ENCODE measurements at places on chromosomes 3 and 15.
A peak's percentile ranks its signal among the peaks of the same experiment; 100 is the strongest.

- DNase-seq, result no peak
These were observed 13.6 kb downstream of the RPAP1 start for GRCh38 chr15:41530363-41530956.

DNA sequence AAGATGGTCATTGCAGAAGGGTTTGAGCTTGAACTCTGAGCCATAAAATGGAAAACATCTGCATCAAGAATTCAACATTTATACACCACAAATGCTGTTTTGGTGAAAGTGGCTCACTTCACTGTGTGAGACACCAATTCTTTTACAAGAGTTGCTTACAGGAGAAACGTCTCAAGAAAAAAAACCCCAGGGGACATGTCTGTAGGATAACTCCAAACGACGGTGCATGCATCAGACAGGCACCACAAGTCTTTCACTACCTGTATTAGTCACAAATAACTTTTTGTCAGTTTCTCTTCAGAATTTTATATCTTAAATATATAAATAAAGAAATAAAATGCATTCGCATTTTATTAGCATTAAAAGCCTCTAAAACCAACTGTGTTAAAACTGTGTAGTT lies 164.3 kb downstream of the EFHB start:
- no peak for DNase-seq

DNA sequence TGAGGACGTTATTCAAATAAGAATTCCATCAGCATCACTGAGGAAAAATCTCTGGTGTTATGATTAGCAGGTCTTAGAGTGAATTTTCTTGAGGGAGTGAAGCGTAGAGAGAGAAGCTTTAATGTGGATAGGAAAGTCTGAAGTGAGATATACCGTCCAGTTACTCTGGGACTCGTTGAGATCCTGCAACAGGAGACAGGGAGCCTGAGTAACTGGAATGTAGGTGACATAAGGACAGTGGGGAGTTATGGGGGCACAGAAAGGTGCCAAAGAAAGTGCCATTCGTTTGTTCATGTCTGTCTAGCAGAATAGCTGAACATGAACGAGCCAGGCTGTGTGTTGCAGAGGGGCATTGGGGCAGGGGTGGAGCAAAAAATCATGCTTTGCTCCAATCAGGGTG lies 9.4 kb upstream of the BUB1B start:
- no peak for DNase-seq

DNA sequence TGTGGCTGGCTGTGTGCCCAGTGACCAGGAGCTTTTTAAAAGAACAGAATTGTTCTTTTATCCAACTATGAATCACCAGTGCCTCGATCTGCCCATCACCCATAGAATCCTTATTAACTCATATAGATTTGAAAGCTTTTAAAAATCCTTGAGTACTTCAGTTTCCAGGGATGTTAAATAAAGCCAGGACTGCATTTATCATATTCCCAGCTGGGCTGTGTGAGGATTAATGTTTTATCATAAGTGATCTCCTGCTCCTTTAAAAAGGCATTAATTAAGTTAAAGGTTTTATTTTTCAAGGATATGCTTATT lies 234.0 kb downstream of the MYRIP start:
- no peak for DNase-seq

DNA sequence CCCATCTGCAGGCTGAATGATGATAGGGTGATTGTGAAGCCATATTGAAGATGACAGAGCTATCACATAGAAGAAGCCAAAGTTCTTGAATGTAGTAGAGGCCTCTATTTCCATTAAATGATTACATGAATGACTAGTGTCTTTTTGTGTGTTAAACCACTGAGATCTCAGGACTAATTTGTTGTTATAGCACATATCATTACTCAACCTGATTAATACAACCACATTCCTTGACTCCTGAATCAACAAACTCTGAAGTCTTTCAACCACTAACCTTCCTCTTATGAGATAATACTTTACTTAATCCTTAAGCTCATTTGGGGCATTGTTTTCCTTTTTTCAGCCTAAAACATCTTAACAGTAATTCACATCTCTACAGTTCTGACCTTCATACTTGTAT lies 564.5 kb upstream of the ADAMTS9 start:
- DNase-seq, result no peak

- DNase-seq, result no peak
These were observed 544 bp upstream of the MYO1E start for GRCh38 chr15:59373215-59373614.

GRCh38 chr3:13655061-13655913 lies 106.4 kb downstream of the FBLN2 start:
- peak; percentile 15 for DNase-seq

- no peak for DNase-seq
These were observed 20.5 kb downstream of the SIDT1 start for GRCh38 chr3:113552851-113553250.

DNA sequence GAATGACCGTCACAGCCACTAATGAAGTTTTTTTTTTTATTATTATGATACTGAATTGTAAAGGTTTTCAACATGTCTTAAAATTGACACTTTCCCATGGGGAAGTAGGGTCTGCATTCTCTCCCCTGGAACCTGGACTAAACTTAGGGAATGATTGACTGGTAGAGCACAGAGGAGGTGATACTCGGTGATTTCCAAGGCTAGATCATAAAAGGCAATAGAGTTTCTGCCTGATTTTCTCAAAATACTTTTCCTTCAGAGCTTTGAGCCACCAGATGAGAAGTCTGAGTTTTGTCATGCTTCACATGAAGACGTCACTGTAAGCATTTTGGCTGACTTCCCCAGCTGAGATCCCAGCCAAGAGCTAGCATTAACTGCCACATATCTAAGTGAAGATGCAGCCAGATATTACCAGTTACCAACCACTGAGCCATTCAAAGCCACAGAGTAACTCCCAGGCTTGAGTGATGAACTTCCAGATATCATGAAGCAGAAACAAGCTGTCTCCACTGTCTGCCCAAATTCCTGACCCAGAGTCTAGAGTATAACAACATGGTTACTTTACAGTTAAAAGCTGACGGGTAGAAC lies 105.8 kb downstream of the LSAMP start:
- DNase-seq, result no peak

DNA sequence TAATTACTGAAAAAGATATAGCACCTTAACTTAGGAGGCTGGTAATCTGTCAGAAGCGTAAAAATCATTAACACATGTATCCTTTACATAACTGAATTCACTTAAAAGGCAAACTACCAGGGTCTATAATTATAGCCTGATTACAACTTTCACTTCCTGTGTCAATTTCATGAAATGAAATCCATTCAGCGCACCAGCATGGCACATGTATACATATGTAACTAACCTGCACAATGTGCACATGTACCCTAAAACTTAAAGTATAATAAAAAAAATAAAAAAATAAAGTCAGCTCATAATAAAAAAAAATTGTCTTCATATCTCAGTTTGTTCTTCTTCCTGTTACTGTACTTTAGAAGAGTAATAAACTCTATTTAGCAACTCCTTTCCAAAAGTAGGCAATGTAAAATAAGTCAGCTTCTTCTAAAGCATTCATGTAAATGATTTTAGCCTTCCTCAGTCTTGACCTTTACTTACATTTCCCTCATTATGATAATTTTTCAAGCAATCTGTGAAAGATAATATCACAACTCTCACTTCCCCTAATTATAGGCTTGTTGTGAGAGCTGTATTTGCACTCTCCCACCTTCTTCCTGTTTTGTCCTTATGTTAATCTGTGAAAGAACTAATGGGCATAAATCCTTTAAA lies 50.1 kb downstream of the KBTBD8 start:
- DNase-seq, result no peak

All from CD8-positive, alpha-beta T cell (primary cell).